Fibroblast of skin of right quadriceps (primary cell): ENCODE measurements at places on chromosomes 7 and 10.

DNA sequence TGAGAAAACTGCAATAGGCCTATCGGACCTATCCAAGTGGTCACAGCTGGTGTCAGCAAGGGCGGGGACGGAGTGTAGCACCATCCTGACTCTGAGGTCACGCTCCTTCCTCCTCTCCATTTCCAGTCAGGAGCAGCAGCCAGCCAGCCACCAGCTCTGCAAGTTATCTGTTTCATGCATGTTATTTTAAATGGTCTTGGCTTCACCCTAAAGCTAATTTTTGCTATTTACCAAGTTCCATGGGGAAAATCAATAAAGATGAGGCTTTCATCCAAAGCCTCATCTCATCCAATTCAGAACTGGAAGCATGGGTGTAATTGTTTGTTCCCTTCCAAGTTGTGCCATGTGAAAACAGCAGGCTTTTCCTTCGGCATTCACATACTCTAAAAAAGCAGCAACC is 49.3 kb downstream of the ICA1 start:
- DNase-seq, result no peak

DNA sequence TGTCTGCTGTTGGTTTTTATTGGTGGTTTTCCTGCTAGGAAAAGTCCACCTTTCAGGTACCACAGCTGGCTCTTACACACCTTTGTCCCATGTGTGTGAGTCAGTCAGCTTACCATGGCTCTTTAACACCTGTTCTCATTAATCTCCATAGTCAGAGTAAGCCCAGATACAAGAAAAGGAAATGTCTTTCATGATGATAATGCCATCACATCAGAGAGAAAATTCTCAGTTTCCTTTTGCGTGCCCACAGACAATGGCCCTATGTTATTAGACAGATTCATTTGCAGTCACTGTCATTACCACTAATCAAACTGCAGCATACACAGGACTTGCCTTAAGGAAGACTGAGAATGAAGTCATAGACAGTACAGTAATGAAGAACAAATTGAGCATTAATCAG is 1583.6 kb upstream of the LRRTM3 start:
- no peak for DNase-seq

GRCh38 chr10:1612908-1613307 is 124.4 kb downstream of the ADARB2 start:
- DNase-seq, result no peak

GRCh38 chr10:122648599-122649428 is 50.8 kb downstream of the C10orf120 start:
- peak; percentile 17 for DNase-seq

GRCh38 chr7:127550247-127550646 is 35.1 kb downstream of the GCC1 start:
- no peak for DNase-seq

DNA sequence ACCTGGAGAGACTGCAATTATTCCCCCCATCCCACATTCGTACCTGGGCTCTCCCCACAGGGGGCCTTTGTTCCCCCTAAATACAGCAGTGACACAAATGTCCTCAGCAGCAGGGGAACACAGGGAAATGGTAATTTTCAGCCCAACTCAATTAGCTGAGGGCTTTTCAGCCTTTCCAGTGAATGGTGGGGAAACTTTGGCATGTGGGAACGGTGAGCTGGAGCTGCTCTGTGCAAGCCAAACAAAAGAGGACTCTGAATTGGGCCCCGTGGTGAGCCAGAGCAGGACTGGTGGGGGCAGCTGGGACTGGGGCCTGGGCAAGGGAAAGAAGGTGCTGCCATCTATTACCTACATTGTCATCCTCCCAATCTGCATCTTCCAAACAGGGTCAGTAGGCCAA is 51.0 kb downstream of the FBXW4 start:
- no peak for DNase-seq

GRCh38 chr7:69213878-69214277 is 384.4 kb upstream of the AUTS2 start:
- DNase-seq, result peak; percentile 77

DNA sequence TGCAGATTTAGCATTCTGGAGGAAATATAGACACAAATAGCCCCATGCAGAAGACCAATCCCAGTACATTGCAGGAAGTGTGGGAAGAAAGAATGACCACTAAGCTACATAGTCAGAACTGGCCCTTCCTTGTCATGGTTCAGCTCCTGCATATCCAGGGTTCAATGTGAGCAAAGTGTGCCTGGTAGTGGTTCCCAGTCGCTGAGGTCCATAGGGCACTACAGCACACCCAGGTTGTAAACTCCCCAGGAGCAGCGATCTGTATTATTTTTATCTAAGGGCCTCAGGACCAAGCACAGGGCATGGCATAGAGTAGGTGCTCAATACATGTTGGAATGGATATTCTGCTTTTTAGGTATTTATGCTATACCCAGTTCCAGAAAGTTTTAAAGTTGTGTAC is 114.4 kb downstream of the RTKN2 start:
- no peak for DNase-seq

GRCh38 chr7:517774-518629 is 1.6 kb downstream of the PDGFA start:
- DNase-seq, result peak; percentile 31

DNA sequence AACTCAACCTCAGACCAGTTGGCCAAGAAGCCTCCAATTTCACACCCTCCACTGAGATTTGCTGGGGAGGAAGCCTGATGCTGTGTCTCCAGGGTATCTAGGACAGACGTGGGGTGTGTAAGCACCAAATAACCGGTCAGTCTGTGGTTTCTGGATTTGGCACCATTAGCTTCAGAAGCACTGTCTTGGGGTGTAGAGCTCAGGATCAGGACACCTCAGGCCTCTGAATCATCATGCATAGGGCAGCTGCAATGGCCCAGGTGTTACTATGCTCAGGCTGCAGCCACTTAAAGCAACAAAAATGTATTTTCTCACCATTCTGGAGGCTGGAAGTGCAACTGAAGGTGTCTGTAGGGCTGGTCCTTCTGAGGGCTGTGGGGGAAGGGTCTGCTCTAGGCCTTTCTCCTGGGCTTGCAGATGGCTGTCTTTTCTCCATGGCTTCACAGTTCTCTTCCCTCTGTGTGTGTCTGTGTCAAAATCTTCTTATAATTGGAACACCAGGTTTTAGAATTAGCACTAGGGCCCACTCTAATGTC is 73.4 kb upstream of the SEPHS1 start:
- DNase-seq, result no peak

- DNase-seq, result no peak
Observed at GRCh38 chr7:74280985-74281384, 8.2 kb upstream of the CLIP2 start.

GRCh38 chr7:8068892-8069686 is 100.5 kb downstream of the GLCCI1 start:
- DNase-seq, result no peak

DNA sequence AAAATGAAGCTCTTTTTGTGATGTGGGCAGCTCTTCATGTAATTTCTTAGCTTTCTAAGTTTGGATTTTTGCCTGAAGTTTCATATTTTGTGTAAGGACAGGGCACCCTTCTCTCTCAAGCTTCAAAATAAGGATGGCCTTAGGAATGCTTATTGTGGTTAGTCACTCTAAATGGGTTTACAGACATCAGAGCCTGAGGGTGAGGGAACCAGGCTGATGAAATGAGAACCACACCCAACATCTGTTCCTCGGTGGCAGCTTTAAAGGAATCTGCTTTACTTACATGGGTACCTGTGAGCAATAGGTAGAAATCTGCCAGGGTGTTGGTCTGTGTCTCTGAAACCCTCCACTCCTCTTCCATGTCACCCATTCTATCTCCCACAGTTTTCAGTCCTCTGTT is 174.3 kb downstream of the EMX2 start:
- DNase-seq, result no peak

DNA sequence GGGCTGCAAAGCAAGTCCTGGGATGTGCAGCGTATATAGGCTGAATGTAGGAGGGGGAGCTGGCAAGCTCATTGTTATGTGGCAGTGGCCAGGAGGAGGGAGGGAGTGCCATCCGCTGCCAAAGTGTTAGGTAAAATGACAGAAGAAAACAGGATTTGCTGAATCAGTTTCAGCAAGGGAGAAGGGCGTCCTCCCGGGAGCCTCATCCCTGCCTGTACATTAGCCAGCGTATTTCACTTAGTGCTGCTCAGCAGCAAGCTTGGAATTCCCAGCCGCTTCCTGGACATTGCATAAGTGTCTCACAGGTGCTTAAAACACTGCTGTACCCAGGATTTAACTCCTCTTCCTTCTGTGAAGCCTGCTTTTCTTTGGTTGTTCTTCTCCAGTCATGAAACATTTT is 2.5 kb downstream of the NIPSNAP2 start:
- peak; percentile 2 for DNase-seq

DNA sequence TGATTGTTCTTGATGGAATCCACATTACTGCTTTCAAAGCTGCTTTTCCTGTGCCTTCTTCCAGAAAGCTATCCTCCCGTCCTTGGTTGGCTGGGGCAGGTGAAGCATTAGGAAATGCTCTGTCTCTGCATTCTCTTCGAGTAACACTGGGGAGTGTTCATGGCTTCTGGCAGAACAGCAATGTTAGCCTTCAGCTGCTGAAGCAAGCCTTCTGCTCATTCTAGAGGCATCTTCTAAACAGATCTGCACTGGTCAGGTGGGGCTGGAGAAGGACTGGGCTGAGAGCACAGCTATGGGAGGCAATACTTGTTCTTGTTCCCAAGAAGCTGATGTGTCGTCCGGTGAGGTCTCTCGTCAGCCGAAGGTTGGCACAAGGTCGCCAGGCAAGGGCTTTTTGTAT is 80.6 kb downstream of the MGMT start:
- DNase-seq, result no peak

- no peak for DNase-seq
Observed at GRCh38 chr7:1931951-1932270, 261.8 kb downstream of the ELFN1 start.

DNA sequence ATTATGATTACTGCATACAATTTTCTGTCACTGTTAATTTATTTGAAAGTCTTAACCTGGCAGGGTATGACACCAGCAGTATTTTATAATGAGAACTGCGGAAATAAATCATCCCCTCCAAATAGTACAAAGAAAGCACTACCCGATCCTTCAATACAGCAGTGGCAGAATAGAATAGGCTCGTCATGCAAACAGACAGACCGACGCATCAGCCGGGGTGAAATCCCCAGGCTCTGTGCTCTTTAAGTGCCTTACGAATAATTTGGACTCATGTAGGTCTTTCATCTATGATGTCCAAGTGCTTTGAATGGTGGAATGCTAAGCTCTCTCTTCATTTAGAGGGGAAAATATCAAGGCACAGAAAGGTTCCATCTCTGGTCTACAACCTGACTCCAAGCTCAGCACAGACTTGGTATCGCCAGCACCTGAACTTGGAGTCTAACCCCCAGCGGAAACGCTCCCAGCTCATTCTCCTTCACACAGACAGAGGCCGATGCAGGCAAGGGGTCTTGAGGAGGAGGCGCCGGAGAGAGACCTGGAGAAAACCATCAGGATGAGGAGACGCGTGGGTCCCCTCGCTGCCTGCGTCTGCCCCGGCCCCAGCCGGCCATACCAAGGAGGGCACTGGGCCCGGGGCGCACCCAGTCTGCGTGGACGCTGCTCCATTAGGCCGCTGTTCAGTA is 568.1 kb upstream of the MKI67 start:
- DNase-seq, result no peak

- no peak for DNase-seq
Observed at GRCh38 chr10:753530-753929, 64.1 kb upstream of the DIP2C start.

GRCh38 chr10:124007102-124007772 is 86.2 kb downstream of the CHST15 start:
- no peak for DNase-seq

GRCh38 chr7:66306243-66306642 is 101.1 kb downstream of the TPST1 start:
- DNase-seq, result no peak

DNA sequence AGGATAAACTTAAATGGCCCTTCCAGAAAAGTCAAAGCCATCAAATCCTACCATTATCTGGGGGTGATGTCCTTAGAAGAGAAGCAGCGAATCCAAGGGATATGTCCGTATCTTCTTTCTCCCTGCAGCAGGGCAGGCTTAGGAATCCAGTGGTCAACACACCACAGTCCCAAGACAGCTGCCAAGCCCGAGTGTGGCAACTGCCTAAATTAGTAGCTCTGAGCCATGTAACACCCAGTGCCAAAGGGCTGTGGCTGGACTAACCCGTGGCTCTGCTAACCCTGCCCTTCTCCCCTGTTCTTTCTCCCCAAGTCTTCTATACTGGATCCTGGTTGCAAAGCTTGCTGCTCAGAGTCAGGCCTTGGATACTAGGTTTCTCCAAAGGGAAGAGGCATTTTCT is 74.8 kb downstream of the CDK1 start:
- no peak for DNase-seq

- peak; percentile 60 for DNase-seq
Observed at GRCh38 chr7:129169171-129169671, 19.2 kb upstream of the SMO start.

GRCh38 chr7:81162771-81163525 is 244.1 kb upstream of the SEMA3C start:
- DNase-seq, result no peak

DNA sequence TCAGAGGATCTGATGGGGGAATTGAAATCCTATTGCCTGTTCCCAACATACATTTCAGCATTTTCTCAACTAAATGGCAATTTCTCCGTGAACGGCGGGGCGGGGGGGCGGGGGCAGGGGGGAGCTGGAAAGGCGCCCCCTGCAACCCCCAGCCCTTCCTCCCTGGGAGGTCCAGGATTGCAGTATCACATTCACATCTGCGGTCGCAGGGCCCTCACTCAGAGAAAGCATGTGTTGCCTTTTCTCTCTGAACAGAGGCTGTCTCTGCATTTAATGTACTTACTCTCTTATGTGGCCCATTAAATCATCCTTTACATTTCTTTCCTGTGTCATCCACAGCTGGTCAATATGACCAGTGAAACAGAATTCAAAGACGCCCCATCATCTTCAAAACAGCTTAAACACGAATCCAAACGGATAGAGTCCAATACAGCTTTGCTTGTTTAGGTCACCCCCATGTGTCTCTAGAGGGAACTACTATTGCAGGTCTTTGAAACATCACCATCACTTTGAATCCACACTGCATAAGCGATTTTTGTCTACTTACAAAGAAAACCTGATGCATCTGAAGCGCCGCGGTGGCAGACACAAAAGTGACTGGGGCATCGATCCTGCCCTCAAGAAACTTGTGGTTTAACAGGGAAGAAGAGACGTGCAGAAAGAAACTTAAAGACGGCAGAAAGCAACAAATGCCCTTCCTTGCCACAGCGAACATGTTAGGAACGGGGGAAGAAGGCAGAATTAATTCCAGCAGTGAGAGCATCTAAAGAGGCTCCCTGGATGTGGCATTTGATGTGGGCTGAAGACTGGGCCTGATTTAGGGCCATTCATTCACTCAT is 17.0 kb upstream of the ECHDC3 start:
- DNase-seq, result peak; percentile 63

- DNase-seq, result no peak
Observed at GRCh38 chr7:96708872-96709271, 774 bp downstream of the SEM1 start.

GRCh38 chr7:112459645-112460044 is 9.4 kb downstream of the IFRD1 start:
- DNase-seq, result no peak
